ENCODE measurements at places on chromosomes 2 and 18.

- no peak for DNase-seq
Observed at GRCh38 chr2:227655454-227655853, 11.2 kb upstream of the SCYGR5 start.

DNA sequence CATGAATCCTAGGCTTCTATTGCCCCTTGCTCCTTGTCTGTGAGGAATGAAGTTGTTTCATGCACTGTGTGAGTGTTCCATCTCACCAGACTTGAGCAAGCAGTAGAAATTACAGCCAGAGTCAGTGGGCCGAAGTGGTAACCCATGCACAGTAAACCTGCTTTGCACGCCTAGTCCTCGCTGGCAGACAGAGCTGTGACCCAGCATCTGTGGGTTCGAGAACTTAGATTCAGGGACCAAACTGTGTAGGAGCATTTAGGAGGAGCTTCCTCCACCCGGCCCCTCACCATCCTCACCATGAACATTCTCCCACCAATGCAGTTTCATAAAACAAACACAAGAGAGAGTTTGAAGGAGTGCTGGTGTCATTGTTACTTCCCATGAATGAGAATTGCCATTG lies 21.6 kb upstream of the TEX51 start:
- DNase-seq, result no peak

DNA sequence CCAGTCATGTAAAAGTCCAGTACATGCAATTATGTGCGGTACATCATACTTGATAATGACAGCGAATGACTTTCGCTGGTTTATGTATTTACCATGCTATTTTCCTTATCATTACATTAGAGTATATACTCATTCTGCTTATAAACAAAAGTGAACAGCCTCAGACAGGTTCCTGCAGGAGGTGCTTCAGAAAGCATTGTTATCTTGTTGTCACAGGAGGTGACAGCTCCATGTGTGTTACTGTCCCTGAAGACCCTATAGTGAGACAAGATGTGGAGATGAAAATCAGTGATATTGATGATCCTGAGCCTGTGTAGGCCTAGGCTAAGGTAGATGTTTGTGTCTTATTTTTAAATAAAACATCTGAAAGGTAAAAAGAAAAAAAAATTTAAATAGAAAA lies 15.3 kb upstream of the MPPE1 start:
- no peak for DNase-seq

- DNase-seq, result no peak
Observed at GRCh38 chr18:24868760-24869237, 408.4 kb downstream of the HRH4 start.

GRCh38 chr2:165369131-165369897 lies 100.2 kb upstream of the CSRNP3 start:
- DNase-seq, result no peak

Data from anterior cingulate cortex (tissue), 58 donors.